Mesenteric fat pad (tissue), 1 donor: ENCODE measurements at places on chromosomes 7 and 10.

DNA sequence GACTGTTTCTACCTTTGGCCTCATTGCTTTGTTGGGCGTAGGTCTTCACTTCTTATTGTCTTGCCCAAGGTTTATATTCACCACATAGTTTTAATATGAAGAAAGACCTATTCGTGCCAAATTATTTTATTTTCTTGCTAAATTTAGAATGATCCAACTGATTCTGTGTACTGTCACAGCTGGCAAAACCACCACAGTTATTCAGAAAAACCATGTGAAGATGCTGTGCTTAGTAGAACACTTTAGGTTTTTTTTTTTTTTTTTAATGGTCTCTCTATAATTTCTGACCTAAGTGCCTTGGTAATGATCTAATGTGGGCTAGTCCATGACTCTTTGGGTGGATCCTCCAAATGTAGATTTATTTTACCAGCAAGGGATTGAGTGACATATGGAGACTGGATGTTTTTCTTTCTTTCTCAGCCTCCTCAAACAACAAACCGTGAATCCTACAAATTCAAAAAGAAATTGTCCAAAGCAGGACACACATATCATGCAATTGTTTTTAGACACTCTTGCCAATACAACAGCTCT lies 243.8 kb downstream of the DYNC1I1 start:
- no peak for DNase-seq

GRCh38 chr7:9657257-9657656 lies 1223.8 kb downstream of the NXPH1 start:
- DNase-seq, result no peak

DNA sequence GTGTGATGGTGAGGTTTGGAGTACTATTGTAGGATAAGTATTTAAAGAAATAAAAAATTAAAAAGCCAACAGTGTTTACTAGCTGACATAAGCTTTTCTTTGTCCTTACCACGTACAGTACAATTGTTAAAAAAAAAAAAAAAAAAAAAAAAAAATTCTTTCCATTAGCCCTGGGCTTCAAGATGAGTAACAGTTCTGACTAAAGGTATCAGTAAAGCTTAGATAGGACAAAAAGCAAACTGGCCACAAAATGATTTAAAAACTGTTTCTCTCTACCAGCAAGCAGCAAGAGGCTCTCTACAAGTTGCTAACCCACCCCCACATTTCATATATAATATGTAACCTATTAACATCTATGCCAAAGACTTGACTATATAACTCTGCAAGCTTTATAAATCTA lies 17.5 kb downstream of the HYCC1 start:
- DNase-seq, result no peak

GRCh38 chr10:35819736-35820135 lies 177.6 kb upstream of the FZD8 start:
- no peak for DNase-seq

GRCh38 chr10:95755511-95756004 lies 405 bp upstream of the ENTPD1 start:
- no peak for DNase-seq

DNA sequence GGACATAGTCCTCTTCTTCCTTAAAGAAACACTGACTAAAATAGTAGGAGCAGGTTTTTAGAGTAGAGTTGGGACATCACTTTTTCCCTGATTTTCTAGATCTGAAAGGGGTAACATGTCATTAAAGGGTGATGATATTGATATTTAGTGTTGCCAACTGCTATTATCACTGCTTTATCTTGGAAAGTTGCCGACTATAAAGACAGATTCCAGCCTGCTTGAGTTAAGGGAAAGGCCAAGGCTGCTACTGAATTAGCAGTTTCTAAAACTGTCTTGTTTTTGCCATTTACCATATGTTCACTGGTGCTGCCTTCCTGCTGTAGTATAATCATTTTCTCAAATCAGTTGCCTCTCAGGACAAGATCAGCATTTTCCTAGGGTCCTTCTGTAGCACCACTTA lies 29.7 kb downstream of the AP3M1 start:
- DNase-seq, result no peak

DNA sequence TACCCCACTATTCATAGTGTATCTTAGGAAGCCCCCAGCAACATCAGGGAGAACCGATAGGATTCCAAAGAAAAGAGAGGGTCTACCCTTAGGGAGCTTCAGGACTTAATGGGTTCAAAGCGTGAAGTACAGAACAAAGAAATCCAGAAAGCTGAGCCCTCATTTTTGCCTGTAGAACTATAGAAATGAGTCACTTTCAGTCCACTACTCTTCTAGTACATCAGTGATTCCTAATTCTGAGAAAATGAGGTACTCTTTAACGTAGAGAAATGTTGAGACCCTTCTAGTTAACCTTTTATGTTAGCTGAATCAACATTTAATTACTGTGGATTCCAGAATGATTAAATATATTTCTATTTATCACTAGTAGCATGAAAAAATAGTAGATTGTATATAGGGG lies 1.8 kb downstream of the TDRD1 start:
- no peak for DNase-seq
